ENCODE measurements at places on chromosomes 12 and 14.

DNA sequence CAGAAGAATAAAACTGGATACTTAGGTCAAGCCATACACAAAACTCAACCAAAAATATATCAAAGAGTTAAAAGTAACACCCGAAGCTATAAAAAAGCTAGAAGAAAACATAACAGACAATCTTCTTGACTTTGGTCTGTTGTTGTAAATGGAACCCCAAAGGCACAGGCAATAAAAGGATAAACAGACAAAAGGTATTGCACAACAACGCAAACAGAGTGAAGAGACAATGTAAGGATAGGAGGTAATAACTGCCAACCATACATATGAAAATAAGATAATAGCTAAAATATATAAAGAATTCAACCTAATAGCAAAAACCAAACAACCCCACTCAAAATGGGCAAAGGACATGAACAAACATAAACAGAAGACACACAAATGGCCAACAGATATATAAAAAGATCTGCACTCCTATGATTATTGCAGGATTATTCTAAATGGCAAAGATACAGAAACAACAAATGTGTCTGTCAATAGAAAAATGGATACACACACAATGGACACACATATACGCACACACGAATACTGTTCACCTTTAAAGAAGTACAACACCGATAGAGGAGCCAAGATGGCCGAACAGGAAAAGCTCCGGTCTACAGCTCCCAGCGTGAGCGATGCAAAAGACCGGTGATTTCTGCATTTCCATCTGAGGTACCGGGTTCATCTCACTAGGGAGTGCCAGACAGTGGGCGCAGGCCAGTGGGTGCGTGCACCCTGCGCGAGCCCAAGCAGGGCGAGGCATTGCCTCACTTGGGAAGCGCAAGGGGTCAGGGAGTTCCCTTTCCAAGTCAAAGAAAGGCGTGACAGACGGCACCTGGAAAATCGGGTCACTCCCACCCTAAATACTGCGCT, 1137.1 kb downstream of the FSCB start:
- DNase-seq, result no peak

DNA sequence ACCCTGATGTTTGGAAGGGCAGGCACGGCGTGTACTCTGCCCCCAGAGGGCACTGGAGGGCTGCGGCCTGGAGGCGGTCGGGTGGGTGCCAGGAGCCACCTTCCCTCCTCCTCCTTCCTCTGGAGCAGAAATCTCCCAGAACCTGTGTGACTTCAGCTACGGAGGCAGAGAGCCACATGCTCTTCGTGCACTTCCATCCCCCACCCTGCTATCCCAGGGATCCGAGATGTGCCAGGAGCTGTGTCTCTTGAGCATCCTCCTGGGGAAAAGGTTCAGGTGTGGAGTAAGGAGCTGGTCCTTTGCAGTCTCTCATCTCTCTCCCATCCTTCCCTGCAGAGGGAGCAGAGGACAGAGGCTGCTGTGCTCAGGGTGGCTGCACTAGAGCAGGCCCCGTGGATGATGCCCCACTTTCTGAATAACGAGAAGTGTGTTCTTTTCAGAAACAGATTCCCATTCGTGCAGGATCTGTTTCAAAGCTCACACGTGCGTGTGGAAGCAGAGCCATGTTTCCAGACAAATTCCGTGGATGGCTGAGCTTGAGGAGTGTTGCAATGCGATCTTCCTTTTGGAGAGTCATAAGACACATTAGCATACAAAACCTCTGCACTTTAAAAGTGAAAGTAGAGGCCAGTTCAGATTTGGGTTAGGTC, 162.9 kb downstream of the ADGRD1 start:
- peak; percentile 86 for DNase-seq

- no peak for DNase-seq
Measured at GRCh38 chr14:75971509-75971908, 10.3 kb downstream of the TGFB3 start.

- no peak for DNase-seq
Measured at GRCh38 chr12:108667349-108667748, 33.7 kb upstream of the SELPLG start.

- DNase-seq, result no peak
Measured at GRCh38 chr14:92459950-92460421, 53.6 kb upstream of the RIN3 start.

DNA sequence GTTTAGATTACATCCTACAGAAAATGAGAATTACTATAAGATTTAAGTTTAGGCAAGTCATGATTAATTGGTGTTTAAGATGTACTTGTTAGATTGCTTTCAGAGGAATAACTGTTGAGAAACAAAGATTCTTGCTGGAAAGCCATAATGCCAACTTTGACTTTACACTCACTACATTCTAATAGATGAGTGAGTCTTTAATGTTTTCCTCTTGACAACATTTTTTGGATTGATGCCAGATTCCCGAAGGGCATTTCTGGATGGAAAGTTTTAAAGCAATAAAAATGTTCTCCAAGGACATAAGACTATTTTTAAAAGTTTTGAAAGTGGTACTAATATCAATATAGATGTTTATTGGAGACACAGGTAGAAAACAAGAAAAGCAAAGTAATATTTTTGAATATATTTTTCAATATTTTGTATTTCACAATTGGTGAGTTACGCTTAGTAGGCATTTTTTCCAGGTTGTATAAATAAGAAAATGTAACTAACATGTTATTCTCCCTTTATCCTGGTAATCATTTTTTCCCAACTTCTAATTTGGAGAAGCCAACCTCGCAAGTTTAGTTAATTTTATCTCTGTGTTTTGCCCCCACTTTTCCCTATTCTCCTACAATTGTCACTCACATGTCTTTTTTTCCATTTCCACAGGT, 307.3 kb downstream of the CEP128 start:
- peak; percentile 25 for DNase-seq

- no peak for DNase-seq
Measured at GRCh38 chr14:60632257-60632656, 17.0 kb downstream of the SIX1 start.

All from umbilical cord (tissue), 2 donors.